Neural crest cell (in vitro differentiated cells): ENCODE measurements at places on chromosomes 3 and 15.

DNA sequence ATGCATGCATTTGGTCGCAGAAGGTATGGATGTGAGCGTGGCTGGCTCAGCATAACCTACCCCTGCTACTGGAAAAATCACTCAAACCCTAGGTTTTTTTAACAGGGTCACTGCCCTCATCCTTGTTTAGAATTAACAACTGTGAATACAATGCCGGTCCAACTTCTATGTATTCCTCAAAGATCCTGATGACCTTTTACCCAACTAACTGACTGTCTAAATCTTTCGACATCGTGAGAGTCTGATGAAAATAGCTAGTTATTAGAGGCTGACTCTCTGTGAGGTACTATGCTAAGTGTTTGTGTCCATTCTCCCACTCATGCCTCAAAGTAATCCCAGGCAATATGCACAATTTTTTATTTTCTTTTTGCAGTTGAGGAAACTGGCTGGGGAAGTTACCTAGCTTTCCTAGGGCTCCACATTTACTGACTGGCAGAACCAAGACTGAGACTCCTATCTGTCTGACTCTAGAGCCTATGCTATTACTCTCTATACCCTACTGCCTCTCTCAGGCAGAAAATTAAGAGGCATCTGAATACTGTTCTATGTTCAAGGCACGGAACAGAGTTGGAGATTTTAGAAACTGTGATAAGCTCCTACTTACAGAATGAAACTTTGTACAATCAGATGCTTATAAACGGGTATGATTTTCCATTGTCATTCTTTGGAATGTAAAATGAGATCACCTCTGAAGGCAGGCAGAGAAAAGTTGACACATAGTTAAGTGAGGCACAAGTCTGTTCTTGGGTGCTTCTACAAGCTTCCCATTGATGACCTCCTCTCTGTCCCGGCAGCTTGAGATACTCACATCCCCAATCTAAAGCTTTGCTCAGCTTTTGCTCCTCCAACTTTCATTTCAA, 56.4 kb downstream of the FILIP1L start:
- DNase-seq = no peak

DNA sequence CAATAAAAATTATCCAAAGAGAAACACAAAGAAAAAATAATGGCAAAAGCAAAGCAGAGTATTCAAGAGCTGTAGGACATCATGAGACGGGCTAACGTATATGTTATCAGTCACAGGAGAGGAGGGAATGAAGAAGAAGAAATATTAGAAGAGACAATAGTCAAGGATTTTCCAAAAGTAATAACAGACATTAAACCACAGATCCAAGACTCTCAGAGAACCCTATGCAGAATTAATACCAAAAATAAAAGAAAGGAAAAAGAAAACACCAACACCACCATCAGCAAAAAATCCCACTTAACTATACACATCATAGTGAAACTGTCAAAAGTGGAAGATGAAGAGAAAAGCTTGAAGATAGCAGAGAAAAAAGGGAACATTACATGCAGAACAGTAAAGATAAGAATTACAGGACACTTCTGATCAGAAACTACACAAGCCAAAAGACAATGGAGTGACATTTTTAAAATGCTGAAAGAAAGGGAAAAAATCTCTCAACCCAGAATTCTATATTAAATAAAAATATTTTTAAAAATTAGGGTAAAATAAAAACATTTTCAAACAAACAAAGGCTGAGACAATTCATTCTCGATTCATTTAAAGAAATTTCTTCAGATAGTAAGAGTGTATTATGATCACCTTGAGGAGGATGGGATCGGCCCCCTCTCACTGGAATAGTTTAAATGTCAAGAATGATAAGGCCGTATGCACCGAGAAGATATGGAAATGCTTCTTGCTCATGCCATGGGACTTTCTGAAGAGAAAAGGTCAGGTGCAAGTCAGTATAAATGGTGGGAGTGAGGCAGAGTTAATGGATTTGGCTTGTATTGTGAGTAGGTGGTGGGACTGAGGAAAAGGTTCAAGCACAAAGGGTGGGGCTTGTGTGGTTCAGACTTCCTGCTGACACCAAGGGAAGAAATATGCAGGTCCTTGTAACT, 28.5 kb downstream of the TM2D3 start:
- DNase-seq = no peak

DNA sequence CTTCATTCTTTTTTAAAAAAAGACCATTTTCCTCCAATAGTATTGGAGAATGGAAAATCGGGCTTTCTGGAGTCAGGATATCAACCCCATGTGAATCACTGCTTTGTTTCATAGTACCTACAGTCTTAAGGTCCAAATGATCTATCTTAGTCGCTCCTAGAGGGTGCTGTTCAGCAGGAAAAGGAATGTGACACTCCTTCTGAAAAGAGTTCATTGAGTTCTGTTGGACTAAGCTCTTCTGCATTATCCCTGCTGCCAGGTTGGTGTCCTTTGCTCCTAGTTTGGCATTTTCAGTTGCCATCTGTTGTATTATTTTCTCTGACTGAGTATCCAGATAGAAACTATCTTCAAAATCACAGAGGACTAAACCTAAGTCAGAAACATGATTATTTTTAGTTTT, 57.2 kb downstream of the POLQ start:
- DNase-seq = no peak

DNA sequence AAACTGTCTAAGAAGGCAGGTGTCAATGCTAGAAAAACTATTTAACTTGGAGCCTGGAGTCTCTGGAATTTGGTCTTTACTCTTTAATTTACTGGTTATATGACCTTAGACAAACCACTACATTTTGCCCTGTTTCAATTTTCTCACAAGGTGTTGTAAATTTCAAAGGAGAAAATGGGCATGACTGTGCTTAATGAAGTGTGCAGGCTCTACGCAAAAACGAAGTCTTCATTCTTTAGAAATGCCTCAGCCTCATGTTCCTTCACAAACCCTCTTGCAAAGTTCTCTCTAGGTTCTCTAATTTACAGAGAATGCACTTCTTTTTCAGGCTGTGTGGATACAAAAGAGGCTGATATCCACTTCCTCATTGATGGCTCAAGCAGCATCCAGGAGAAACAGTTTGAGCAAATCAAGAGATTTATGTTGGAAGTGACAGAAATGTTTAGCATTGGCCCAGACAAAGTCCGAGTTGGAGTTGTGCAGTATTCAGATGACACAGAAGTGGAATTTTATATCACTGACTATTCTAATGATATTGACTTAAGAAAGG, 39.1 kb downstream of the COL6A5 start:
- DNase-seq = no peak

DNA sequence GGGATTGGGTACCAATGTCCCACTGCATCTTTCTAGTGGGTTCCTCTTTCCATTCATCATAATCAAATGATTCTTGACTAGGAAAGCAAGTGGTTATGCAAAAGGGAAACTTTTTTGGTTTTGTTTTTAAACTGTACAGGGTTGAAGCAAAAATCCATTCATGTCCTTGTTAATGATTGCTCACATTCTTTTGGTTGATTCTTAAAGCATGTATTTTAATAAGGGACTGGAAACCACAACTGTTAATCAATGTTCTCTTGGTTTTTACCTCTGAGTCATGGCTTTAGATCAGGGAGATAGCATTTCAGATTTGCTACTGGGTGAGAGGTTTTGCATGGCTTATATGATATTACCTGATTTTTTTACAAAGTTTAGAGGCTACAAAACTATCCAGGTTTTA, 371.7 kb upstream of the RGMA start:
- no peak for DNase-seq

DNA sequence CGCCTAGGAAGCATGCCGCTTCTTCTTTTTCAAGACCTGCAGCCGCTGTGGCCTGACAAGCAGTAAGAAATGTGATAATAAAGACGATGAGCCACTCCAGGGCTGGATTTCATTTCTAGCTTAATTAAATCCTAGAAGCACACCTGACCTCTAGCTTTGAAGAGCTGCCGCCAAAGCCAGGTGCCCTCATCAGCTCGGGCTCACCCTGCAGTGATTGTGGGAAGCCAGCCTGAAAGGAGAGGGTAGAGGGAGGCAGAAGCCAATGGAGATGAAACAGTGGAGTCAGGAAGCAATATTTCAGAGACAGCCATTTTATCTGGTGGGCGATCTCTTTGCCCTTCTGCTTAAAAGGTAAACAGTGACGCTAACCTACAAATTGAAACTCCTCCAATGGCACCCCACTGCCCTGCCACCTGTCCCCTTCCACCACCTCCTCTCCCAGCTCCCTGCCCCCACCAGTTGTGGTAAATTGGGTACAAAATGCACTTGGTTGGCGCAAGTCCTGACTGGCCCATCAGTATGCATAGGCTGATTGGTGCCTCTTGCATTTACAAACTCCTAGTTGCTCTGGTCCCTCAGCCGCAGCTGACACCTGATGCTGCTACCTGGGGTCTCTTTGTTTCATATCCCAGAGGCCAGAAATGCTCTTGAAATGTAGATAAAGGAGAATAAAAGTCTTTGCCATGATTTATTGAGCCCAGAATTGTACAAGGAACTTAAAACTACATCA, 385.3 kb downstream of the PDCD6IP start:
- no peak for DNase-seq

DNA sequence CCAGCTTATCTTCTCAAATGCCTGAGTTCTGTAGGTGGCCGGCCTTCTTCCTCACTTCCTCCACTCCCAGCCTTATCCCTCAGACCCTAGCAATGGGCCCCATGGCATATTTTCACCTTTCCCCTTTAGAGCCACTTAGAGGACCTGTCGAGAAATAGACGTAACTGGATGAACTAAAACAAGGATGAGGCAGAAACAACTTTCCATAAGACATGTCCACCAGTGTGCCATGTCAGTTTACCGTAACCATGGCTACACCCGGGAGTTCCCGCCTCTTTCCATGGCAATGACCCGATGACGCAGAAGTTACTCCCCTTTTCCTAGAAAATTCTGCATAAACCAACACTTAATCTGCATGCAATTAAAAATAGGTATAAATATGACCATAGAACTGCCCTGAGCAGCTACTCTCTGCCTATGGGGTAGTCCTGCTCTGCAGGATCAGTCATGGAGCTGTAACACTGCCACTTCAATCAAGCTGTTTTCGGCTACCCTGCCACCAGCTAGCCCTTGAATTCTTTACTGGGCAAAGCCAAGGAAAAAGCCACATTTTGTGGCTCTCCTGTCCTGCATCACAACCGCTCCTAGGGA, 55.1 kb upstream of the ZBTB38 start:
- DNase-seq = no peak
